ENCODE measurements at places on chromosomes 5 and 9. TPM values are rescaled to one million over a fixed set of nuclear protein-coding genes. Genes with fewer than 3 reads are reported as not detected.
A peak's percentile ranks its signal among the peaks of the same experiment; 100 is the strongest.

DNA sequence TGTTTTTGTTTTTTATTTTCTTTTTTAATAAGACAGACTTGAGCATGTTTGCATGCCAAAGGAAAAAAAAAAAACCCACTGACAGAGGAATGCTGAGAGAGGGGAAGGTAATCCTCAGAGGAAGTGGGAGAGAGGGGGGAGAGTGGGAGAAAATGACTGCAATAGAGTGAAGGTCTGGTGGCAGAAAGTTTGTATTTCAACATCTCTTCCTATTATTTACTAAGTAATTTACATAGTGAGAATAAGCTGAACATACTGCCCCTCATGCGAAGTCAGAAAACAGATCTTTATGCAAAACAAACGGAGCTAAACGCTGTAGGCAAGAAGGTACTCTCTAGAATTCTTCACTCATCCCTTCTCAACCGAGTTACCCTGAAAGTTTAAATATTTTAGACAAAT lies 45.0 kb downstream of the ELL2 start:
- DNase-seq: no peak

DNA sequence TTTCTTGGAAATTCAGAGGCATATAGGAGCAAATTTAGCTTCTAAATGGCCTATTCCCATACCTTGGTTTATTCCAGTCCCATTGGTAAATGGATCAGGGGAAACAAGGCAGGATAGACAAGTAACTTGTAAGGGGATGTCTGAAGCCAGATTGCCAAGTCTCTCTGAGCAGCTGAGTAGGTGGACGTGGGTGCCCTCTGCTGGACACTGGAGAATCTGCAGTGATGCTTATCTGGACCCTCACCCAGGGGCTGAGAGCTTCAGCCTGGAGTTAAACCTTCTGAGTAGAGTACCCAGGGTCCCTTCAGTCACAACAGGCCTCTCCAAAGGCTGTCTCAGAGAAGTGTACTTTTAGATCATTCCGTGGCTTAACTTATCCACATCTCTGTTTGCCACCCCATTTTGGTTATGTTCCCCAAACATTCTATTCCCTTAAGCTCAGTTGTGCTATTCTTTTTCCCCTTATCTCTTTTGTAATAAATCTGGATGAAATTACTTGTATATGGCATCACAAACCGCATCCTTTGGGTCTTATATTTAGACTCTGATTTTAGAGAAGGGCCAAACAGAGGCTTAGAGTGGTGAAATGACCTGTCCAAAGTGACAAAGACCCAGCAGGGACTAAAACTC lies 218.3 kb upstream of the GLRA1 start:
- no peak for DNase-seq

DNA sequence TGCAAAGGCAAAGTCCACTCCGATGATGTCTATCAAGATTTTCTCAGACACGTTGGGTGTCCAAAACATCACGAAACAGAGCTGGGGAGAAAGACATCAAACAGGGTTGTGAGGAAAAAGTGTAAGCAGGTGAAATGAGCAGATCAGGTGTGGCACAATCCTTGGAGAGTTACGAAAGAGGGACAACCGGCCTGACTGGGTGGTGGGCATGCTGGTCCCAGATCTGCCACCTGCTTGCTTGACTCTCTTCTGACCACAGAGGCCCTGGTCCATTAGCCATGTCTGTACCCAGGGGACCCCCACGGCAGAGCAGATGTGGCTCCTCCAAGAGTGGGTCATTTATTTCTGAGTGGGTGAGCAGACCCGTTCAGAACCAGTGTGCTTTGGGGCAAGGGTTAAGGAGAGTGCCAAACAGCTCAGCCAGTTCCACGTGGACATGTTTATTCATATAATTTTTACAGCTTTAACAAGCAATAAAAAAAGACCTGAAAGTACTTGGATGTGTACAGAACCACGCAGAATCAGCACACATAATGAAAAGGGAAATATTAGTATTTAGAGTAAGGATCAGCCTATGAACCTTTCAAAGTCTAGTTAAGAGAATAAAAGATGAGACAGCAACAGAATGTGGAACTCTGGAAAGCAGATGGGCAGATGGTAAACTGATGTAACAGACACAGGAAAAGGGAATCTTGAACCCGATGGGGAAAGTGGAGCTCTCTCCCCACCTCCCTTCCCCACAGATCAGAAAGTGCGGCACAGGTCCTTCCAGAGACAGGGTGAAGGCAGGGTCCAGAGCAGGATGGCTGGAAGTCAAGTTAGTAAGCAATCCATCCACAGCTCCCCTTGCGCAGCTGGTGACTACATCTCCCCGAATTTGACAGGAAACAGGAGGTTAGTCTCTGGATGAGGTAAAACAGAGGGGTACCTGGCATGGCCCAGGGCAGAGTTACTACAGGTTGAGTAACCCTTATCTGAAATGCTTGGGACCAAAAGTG lies 52.5 kb downstream of the OTULIN start:
- no peak for DNase-seq

DNA sequence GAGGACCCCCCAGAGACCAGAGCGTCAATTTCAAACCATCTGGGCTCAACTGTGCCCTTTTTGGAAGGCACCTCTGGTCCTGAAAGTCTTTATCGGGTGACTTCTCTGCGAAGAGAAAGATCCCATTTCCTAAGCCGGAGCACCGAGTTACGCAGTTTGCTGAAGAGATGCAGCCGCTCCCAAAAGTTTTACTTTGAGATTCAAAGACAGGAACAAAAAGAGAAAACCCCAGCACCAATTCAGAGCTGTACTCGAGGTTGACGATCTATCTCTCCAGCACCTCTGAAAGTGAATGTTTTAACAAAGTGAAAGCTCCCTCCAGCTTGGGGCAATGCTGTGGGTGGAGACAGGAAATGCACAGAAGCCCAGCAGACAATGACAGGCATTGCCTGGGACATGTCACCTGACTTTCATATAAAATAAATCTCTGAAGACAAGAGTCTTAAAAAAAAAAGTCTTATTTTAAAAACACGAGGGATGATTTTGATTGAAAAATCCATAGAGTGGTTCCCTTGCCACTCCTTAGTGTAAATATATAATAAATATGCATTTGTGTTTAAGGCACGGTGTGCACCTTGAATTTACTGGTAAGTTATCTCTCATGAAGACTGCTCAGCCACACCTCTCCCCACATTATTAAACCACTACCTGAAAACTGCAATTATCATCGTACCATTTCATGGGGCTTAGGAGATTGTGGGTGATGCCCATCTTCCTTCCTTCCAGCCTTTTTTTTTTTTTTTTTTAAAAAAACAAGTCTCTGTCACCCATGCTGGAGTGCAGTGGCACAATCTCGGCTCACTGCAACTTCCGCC lies 79.9 kb downstream of the FNBP1 start:
- peak; percentile 14 for DNase-seq

DNA sequence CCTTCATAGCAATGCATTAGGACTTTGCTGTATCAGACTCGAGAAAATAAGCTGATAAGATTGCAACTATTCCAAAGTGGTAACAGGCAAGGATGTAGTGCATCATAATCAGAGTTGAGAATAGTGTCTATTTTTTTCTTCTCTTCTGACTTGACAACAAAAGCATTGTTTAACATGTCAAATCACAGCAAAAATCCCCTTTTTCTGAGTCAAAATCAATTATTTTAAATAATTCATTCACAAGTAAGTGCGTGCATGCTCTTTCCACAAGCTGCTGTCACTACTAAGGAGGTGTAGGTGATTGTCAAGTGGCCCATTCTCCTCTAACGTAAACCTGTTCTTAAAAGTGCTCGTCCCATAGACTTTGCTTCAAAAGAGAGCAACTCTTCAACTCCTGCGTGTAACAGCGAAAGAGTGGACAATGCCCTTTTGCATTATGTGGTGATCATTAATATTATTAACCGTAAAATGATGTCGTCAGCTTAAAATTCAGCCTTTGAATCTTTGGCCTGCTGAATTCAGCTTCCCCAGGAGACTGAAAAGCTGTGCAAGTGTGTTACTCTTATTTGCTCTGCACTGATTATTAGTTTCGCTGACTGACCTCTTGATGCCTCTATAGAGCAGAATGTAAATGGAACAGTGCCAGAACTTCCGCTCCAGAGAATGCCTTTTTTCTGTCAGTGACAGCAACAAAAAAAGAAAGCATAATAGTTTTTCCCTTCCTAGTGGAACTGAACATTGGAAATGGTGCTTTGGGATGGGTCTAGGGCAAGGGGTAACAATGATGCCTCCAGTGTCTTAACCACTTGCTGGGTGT lies 680.8 kb upstream of the SEMA6A start:
- no peak for DNase-seq

DNA sequence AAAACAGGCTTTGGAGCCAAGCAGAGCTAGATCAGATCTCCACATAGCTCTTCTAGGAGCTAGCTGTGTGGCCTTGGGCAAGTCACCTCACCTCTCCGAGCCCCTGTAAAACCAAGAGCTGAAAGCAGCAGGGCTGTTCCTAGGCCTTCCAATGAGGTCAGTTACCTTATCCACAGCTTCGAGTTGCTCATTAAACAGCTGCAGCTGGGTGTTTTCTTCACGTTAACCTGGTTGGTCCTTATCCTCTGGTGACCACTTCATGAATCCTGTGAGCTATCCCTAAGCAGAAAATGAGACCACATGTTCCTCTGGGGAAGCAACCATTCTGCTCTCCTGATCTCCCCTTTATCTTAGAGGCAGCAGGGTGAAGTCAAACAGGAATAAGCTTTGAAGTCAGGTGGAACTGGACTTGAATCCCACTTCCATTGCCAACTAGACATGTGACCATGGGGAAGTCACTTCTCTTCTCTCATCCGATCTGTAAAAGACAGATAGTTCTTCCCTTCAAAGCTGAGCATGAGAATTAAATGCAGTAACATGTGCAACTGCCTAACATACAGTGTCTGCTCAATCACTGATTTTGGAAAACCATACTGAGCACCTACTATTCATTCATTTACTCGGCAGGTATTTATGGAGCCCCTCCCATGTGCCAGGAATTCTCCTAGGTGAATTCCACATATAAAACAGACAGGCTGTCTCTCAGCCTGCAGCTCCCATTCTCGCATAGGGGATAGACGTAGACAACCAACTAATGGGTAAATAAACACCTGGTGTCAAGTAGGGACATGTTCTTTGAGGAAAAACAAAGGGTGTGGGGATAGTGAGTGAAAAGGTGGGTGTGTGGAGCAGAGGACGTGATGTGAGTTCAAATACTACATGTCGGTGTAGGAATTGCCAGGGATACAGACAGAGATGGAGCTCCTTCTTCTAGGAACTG lies 111.7 kb upstream of the BOD1 start:
- no peak for DNase-seq

Gene MEF2C
- total RNA-seq: 17.5 TPM

Gene MED27
- 10.6 TPM for total RNA-seq

Gene ARL14EPL
- not detected for total RNA-seq

All from esophagus squamous epithelium (tissue), 5 donors.